DMS 273 treated with DMSO at 0.1 percent for 48 hours (cell line): ENCODE measurements at places on chromosomes 6 and 20.

- DNase-seq = no peak
Observed at GRCh38 chr6:129032602-129033001, 149.7 kb downstream of the LAMA2 start.

- no peak for DNase-seq
Observed at GRCh38 chr20:46316984-46317684, 8.8 kb upstream of the CDH22 start.

DNA sequence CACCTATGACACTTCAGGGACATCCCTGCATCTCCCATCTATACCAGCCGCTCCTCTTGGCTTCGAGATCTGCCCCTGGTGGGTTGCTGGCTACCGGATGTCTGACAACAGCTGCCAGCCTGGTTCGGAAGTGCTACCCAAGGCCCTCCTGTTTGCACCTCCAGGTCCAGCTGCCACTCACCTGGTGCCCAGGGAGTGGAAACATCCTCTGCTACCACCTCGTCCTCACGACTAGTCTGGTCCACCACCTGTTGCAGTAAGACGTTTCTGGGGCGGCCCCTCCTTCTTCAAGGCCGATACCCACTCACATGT lies 8.3 kb upstream of the PCMTD2 start:
- no peak for DNase-seq

- no peak for DNase-seq
Observed at GRCh38 chr6:128057541-128057940, 156.7 kb upstream of the THEMIS start.

DNA sequence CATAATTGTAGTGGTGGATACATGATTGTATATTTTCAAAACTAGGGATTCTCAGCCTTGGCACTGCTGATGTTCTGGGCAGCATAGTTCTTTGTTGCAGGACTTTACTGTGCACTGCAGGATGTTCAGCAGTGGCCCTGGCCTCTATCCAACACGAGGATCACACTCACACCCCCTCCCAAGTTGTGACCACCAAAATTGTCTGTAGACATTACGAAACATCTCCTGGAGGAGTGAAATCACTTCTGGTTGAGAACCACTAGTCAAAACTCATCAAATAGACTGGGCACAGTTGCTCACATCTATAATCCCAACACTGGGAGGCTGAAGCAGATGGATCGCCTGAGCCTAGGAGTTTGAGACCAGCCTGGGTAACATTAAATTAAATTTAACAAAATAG lies 123.1 kb upstream of the CDYL start:
- no peak for DNase-seq

GRCh38 chr20:21074605-21075336 lies 31.4 kb downstream of the LINC00237 start:
- no peak for DNase-seq

- DNase-seq = no peak
Observed at GRCh38 chr6:164258421-164258820, 843.9 kb downstream of the QKI start.

- DNase-seq = no peak
Observed at GRCh38 chr20:39090906-39091305, 128.8 kb downstream of the DHX35 start.

DNA sequence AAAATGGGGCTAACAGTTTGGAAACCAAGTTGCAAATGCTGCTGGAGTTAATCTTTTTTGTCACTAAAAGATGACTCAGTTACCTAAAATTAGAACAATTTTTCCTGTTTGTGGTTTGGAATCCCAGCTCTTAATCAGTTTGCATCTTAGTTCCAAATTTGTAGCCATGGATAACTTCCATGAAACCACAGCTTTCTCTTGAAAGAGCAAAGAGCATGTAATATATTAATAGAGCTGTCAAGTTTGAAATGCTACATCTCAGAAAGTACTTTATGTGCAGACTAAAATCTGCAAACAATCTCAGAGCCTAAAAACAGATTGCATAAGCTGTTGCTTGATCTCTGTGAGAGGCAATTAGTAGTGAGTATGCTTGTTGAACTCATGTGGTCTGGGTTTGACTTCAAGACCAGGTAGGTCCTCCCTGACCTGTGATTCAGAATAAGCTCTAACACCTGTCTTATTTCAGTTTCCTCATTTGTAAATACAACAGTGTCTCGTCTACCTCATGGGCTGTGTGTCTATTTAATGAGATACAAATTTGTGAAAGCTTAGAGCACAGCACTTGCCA lies 23.5 kb downstream of the DHX35 start:
- DNase-seq = no peak

- DNase-seq = no peak
Observed at GRCh38 chr6:28003059-28003458, 46.0 kb downstream of the OR2B6 start.

GRCh38 chr20:9019833-9020232 lies 49.1 kb upstream of the PLCB4 start:
- DNase-seq = no peak
